ENCODE measurements at places on chromosomes 4 and X.

DNA sequence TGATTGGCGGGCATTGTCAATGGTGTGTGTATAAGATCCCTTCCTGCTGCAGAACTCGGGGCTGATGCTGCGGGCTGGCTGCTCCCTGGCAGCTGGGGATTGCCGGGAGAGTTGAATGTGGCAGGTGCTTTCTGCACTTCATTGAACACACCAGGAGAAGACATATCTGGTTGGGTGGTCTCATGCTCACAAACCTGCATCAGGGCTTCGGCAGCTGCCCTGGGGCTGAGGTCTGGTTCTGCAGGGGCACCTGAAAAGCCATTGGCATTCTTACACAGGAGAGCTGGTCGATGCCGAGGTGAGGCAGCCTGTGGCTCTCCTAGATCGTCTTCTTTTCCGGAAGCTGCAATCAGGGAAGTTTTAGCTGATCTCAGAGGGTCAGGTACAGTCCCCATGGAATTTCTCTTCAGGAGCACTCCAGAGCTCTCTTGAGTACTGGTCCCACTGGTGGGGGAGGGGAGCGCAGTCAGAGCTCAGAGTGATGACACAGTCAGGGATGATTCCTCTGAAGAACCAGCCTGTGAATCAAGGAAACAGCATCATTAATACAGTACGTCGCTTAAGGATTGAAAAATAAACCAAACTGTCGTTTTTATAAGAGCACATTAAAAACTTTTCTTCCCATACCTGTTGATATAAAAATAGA is 57.8 kb downstream of the GPRIN3 start:
- DNase-seq = no peak

DNA sequence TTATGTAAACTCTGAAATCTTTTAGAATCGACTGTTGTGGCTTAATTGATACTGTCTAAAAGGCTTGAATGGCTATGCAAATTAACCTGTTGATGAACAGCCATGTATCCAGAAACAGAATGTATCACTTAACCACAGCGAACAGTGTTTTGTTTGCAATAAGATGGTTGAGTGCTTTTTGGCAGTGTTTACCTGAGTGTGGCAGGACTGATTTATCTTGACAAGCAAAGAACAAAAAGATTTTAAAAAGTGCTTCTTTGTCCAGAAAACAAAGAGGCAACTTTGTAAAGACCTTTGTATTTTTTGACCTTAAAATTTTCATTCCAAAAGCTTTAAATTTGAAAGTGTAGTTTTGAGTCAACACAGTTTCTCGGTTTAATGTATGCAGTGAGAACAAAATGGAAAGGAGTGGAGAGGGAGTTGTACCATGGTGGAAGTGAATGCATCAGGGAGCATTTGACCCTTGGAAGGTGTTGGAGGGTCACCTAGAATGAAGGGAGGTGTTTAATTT is 18.0 kb downstream of the ARHGAP10 start:
- no peak for DNase-seq

GRCh38 chrX:70176938-70177533 is at the start of gene DGAT2L6:
Gene DGAT2L6 (plus strand): TSS chrX:70177483. CDS start chrX:70177583, 100 bp downstream.
- DNase-seq = no peak

- no peak for DNase-seq
Observed at GRCh38 chrX:108914791-108915190, 178.4 kb upstream of the IRS4 start.

- peak; percentile 9 for DNase-seq
Observed at GRCh38 chr4:88859191-88859812, 161.7 kb upstream of the NAP1L5 start.

GRCh38 chrX:10098270-10098713 is 58.5 kb upstream of the CLCN4 start:
- peak; percentile 83 for DNase-seq

DNA sequence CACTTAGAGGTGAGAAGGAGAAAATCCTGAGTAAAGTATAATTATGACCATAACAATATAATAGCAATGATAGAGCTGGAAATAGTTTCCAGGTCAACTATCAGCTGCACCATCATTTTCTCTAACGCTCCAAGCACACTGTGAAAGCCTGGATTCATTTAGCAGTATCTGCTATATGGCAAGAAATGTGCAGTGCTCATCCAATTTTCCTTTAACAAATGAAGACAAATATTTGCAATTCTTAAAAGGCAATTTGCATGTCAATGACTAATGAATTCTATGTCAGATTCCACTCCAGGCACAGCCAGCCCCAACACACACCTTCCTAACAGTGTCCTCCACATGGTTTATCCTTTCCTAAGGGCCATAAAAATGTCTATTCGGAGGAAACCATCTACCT is 12.7 kb downstream of the PRSS12 start:
- DNase-seq = no peak

- peak; percentile 59 for DNase-seq
Observed at GRCh38 chrX:63128509-63128908, 222.6 kb downstream of the SPIN4 start.

- no peak for DNase-seq
Observed at GRCh38 chr4:184345573-184345922, 127.9 kb upstream of the ENPP6 start.

DNA sequence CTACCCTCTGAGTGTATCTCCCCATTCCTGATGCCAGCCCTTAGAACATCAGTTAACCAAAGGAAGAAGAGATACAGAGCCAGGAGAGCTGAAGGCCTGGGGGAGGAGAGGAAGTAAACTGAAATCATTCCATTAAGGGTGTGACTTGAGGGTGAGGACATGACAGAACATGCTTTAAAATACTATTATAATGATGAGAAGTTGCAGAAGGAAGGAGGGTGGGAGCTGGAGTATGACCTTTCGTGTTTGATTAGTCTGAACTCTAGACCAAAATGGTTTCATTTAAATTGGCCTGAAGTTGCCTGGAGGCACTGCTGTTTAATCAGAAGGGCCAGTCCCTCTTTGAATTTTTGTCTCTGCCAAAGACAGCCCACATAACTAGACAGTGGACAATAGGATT is 11.4 kb downstream of the INTS6L start:
- DNase-seq = no peak

DNA sequence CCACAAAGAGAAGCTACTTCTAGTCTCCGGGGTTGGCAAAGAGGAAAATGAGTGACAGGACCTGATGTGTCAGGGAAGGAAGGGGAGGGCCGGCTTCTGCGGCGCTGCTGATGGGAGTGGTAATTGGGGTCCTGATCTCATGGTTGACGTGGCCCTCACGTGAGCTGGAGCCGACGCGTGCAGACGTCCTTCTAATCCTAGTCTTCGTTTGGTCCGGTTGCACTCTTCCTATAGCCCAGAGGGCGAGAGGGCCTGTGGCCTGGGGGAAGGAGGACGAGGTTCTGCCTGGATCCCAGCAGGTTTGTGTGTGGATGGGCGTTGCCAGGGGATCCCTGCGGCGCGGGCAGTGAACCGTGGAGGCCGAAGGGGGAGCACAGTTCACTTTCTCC is at the start of gene ARMCX1:
Gene ARMCX1, plus strand, starts transcription at position 186 of the 389 bp plus-strand sequence. CDS start 2,384 bp downstream, outside the sequence.
- DNase-seq = no peak

DNA sequence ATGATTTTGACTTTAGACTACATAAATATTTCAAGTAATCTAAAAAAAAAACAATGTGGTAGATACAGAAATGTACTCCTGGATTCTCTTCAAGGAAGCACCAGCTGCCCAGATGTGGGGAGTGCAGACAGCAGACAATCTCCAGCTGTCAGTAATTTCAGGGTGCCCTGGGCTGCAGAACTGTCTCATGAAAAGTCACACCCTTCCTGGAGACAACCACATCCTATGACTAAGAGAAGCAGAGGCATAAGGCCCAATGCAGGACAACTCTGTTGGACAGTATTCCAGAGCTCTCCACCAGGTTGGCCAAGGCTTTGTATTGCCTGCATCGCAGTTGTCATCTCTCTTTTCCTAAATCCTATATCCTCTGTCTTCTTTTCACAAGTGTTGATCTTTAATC is 34.4 kb upstream of the BLTP1 start:
- DNase-seq = no peak

- no peak for DNase-seq
Observed at GRCh38 chrX:131571348-131571747, 27.5 kb downstream of the OR13H1 start.

GRCh38 chrX:20523626-20524312 is 257.1 kb upstream of the RPS6KA3 start:
- peak; percentile 36 for DNase-seq

DNA sequence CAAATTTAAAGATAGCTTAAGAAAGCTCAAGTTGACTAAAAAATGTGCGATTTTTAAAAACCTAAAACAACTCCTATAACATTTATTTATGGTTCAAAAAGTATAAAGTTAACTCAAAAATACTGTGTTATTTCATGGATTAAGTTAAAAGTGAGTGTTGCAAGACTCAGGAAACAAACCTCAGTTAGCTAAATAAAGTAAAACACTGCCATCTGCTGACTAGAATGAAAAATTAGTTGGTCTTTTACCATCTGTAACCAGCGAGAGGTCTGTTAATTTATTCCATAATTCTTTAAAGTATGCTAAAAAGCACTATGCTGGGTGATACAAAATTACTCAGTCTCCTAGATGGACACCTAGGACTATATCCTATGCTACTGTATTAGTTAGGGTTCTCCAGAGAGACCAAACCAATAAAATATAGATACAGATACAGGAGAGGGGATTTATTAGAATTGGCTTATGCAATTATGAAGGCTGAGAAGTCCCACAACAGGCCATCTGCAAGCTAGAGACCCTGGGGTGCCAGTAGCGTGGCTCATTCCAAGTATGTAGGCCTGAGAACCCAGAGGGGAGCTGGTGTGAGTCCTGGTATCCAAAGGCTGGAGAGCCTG is 4.9 kb upstream of the WDFY3 start:
- peak; percentile 62 for DNase-seq

DNA sequence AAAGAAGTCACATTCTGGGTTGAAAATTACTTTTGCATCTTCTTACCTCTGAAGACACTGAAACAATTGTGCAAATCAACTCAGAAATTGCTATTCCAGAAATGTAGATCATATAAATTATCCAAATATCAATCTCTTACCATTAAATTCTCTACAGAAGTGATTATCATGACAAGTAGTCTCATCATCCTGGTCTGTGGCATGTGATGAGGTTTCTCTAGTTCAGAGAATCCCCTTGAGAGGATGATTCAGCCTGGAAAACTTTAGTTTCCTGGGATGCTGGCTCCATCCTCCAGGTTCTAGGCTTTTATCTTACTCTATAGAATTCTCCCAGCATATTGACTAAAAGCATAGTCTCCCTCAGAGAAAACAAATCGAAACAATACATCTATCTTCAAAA is 76.2 kb upstream of the S100G start:
- DNase-seq = no peak

- DNase-seq = no peak
Observed at GRCh38 chr4:52957835-52958631, 95.9 kb downstream of the RASL11B start.

All from MM.1S (cell line).